ENCODE measurements at places on chromosomes 4 and X. TPM values are rescaled to one million over a fixed set of nuclear protein-coding genes. Genes with fewer than 3 reads are reported as not detected.

The PNCK gene
- 27.5 TPM for total RNA-seq

The PNMA3 gene
- 11.5 TPM for total RNA-seq

The KIT gene
- 33.4 TPM for total RNA-seq

The NSD2 gene
- 105 TPM for total RNA-seq

The RPA4 gene
- 2.0 TPM for total RNA-seq

The GPRIN3 gene
- total RNA-seq, result 31.2 TPM

DNA sequence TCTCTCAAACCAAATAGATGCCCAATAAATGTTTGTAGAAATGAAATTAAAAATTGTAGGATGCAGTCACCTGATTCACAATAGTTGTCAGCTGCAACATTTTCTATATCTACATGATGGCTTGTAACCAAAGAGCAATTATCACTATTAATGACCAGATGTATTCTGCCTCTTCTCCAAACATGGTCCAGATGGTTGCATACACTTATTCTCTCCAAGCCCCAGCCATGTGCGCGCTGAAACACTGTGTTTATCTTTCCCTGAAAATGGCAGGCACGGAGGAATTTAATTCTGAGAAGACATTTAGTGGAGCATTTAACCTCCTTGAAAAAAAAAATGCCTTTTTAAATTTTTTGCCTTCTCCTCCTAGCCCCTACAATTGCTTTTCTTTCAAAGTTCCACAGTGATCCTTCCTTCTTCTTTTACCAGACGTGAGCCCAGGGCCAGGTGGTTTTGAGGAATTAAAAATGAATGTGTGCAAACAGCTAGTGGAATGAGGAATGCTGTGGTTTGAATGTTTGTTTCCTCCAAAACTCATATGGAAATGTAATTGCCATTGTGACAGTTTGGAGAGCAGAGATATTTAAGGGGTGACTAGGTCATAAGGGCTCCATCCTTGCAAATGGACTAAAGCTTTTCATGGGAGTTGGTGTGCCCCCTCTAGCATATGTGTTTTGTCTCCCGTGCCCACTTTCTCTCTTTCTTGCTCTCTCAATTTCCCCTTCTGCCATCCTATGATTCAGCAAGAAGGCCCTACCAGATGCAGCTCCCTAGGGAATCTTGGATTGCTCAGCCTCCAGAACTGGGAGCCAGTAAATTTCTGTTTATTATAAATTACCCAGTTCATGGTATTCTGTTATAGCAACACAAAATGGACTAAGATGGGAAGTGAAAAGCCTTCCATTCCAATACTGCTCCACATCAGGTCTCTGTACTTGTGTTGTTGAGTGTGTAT, 136.0 kb downstream of the GABRB1 start:
- no peak for DNase-seq

- DNase-seq, result no peak
Observed at GRCh38 chr4:3239998-3240920, 8.7 kb upstream of the MSANTD1 start.

DNA sequence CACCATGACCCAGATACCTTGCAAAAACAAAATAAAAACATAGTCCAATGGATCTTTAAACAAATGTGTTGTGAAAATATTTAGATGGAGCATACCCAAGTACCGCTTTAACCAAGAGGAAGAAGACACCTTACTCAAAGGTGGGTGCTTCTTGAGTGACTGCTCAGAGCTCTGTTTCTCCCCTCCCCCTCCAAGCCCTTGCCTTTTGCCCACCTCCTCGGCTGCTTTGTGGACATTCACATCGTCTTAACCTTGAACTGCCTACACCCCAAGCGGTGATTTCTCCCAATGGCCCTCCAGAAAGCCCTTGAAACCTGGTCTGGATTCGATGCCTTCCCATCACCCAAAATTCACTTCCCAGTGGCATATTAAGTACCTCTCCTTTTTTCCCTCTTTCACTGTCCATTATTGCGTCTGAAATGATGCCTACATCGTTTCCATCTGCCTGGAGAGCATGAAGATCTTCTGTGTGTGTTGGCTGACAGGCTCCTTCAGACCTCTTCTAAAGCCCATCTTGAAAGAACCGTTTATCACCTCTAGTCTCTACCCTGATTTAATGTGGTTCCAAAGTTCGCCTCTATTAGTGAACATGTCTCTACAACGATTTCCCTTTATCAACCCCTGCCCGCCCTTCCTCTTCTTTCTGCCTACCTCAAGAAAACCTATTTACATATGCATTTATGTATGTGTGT, 968 bp downstream of the GPRIN3 start:
- DNase-seq, result no peak

DNA sequence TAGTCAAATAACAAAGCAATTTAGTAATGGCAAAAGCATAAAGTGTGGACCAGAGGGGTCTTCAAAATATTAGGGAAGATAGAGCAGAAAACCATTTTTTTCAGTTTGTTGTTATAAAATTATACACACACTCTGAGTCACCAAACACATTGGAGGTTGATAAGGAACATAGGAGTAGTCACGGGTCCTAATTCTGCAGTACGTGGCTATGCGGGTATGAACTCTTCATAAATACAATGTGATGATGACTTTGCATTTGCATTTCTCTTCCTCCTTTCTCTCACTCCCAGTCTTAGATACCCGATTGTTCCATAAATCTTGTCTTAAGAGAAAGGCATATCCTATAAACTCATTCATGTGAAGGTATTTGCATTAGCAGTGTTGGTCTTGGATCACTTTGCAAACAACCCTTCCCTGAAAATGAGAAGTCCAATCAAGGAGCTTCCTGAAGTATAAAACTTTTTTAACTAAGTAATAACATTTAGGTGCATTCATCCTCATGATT, 223.6 kb downstream of the PALLD start:
- no peak for DNase-seq

DNA sequence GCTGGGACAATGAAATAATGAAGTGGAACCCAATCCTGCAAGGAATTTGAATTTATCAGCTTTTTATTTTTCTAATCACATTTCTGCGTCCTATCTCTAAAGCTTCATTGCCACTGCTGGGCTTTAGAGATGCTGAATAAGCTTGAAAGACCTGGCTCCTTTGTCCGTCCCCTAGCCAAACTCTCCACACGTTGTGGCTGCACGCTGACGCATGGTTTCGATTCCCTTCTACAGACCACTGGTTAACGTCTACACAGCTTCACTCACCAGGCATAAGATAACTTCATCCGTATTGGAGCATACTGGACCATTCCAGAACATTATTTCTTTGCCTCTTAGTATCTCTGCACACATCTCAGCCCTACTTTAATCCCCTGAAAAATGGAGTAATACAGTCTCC, 31.2 kb downstream of the SPANXN3 start:
- DNase-seq, result no peak

DNA sequence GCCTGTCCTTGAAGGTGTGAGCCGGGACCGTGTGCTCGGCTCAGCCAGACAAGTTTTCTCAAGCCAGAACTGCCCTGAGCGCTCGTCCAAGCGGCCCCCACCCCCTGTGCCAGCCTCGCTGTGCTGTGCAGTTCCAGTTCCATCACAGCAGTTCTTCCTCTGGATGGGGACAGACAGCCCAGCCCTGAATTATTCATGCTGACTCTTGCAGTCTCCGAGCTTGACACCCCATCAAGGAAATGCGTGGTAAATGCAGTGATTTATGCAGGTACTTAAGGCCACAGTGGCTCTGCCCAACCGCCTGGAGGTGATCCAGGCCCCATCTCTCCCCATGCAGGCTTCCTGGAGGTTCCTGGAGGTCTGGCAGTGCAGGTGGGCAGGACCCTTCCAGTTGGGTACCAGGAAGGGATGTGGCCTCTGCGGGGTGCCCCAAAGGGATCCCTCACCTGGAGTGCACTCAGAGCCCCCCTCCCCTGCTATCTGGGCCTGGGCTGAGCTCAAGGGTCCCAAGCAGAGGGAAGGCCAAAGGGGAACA, 44.8 kb upstream of the HMX1 start:
- DNase-seq, result no peak

GRCh38 chrX:72245461-72246089, 6.7 kb upstream of the ERCC6L start:
- DNase-seq, result no peak

- no peak for DNase-seq
Observed at GRCh38 chrX:125150231-125150630, 169.4 kb upstream of the TEX13C start.

DNA sequence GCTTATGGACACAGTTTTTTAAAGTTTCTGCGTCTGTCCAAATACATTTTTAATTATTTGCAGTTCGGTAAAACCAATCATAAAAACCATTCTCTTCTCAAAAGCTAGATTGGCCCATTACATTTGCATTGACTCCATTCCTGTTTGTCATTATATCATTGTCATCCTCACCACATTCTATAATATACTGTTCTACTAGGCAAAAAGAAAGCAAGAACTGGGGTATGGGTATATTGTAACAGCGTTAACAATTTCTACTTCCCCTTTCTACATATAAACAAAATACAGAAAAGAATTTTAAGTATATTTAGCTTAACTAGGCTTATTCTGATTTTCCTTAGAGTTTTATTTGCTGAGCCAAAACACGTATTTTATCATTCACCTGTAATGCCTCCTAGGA, 91.8 kb downstream of the RAP1GDS1 start:
- no peak for DNase-seq

DNA sequence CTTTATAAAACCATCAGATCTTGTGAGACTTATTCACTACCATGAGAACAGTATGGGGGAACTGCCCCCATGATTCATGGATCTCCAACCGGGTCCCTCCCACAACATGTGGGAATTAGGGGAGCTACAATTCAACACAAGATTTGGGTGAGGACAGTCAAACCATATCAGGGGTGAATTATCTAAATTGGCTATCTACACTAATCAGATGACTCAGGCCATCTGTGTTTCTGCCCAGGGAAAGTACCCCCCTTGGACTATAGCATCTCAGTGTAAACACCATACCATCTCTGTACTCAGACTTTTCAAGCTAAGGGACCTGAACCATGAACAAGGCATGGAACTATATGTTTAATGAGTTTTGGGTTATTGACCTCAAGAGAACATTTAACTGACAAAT, 76.8 kb downstream of the LNX1 start:
- DNase-seq, result no peak

DNA sequence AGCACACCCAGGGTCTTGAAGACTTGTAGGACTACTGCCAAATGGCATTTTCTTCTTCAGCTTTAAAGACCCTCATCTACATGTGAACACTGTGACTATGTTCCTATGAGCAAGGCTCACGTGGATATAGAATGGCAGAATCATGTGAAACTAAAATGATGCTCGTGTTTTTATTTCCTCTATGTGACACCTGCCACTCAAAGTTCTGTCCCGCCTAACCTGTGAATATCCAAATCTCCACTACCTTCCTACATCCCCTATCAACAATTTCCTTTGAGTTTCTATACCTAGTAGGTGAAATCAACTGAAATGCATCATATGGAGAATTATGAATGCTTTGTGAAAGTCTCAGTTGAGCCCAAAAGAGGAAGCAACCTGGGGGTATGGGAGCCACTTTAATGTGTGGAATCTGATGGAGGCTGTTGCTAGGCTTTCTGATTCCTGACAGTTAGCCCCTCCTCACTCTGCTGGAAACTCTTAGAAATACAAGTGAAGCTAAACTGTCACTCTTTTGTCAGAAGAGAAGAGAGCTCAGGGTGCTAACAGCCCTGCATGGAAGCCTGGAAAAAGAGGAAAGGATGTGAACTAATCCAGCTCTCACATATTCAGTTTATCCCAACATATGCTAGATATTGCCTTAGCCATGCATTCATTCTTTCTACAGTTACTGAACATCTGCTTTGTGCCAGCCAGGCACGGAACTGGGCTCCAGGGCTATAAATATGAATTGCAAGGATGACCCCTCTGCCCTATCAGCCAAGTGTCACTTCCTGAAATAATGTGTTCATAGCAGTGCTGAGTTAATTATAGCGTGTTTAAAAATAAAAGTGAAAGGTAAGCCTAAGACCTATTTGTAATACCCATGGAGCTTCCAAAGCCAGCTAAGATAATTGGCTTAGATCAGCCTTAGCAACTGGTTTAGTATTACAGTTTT, 11.0 kb downstream of the LHFPL1 start:
- DNase-seq, result no peak

- DNase-seq, result no peak
Observed at GRCh38 chr4:27986476-27986875, 1125.8 kb downstream of the STIM2 start.

GRCh38 chrX:68697036-68697435, 49.6 kb downstream of the STARD8 start:
- DNase-seq, result no peak

DNA sequence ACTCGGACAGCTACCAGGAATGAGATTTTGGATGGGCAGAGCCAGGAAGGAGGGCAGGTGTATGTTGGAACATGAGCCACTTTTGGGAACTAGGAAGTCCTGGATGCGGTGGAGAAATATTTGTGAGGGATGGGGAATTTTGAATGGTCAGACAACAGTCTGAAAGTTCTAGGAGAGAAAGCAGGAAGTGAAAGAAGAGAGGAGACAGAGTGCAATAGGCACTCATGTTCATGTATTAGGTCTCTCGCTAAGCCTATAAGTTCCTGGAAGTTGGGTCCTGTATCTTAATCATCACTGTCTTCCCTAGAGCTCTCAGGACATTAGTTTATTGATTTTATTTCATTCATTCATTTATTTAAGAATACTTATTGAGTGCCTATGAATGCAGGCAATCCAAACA, 65.7 kb upstream of the CITED1 start:
- no peak for DNase-seq

GRCh38 chr4:26035921-26036320, 121.9 kb downstream of the SMIM20 start:
- DNase-seq, result no peak

DNA sequence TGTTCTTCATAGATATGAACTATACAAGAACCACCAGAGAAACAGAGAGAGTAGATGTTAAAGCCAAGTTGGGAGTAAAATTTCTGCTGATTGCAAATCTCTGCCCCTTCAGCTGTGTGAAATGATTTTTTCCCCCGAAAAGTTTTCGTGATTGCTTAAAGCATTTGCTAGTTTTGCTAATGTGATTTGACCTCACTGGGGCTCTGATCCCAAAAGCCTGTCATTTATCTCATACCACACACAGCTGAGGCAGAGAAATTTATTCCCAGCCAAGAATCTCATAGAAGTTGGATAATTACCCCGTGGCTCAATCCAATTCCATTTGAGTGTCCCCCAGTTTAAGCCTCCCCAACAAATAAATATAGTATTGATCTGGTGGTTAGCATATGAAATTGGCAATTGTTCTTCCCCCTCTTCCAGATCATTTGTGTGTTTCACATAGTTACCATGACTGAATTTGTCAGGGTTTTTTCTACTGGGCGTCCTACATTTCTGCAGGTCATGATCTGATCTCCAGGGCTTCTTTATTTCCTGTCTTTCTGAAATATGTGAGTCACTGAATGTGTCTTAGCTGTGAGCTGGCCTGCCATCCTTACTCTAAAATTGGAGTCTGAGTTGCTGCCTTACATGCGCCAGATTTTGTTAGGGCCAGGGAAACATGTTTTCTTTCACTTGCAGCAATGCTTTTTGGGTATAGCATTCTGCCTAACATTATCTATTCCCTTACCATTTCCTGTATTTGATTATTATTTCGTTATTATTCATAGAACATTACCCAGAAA, 167.5 kb upstream of the FRMPD4 start:
- DNase-seq, result no peak

DNA sequence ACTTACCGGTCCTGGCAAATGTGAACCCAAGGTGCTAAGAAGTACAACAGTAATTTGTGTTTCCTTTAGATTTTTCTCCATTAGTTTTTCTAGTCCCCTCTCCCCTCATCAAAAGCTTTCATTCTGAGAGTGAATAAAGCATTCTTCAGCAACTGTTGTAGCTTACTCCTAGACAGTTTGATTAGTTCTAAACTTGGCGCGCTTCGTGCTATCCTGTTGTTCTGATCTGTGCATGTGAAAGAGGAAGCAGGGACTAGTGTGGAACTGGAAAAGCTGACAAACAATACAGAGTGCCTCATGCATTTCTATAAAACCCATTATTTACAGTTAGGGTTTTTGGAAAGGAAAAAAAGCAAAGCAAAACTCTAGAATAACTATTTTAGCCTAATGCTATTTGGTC, 556.9 kb upstream of the SLIT2 start:
- DNase-seq, result no peak

All from occipital lobe (tissue), 3 donors.